ENCODE measurements at places on chromosomes 5 and 9.
A peak's percentile ranks its signal among the peaks of the same experiment; 100 is the strongest.

DNA sequence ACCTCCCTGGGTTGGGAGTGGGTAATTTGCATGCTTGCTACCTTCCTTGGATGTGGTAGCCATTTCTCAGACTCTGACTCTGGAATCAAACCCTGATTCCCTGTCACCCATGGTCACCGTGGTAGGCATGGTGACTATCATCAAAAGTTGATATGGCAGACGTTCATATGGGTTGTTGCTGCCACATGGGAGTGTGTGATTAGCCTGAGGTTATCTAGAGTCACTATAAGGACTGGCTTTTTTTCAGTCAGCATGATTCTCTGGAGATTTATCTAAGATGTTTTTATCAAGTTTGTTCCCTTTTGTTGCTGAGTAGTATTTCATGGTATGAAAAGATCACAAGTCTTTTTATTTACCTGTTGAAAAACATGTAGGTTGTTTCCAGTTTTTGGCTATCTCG lies 7.0 kb downstream of the RCL1 start:
- DNase-seq: no peak

GRCh38 chr5:157366741-157367674 lies 93.0 kb upstream of the NIPAL4 start:
- peak; percentile 48 for DNase-seq

- no peak for DNase-seq
Observed at GRCh38 chr9:90419221-90419851, 223.3 kb downstream of the DIRAS2 start.

DNA sequence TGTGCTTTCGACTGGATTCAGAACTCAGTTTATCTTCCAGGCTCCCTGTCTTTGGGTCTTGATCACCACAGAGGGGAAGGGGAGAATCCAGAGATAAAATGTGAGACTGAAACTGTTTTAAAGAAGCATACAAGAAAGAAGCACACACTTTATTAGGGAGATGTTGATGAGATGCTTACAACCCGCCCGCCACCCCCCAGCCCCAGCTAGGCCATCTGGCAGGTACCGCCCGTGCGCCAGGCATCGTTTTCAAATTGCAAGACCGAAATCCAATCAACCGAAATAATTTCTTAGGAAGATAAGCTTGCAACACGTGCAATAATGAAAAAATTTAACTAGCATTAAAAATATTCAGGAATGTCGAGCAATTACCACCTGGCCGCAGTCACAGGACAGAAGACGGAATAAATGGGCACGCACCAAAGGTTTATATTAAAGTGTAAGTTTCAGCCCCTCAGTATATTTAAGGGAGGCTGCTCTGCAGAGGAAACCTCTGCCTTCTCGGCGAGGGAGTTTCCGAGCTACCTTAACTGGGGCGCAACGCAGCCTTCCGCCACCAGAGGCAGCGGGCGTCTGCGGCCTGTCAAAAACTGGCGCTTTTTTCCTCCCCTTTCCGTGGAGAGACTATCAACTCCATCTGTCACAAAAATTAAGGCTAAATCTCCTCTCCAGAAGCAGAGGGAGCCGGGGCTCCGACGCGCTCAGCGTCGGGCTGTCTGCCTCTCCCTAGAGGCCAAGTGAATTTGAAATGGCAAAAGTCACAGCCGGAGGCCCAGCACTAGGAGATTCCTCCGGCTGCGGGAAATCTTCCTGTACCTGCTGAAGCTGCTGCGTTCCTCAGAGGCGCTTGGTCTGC lies 996 bp upstream of the GAS1 start:
- peak; percentile 82 for DNase-seq

GRCh38 chr9:91863469-91863868 lies 86.6 kb downstream of the ROR2 start:
- DNase-seq: no peak

DNA sequence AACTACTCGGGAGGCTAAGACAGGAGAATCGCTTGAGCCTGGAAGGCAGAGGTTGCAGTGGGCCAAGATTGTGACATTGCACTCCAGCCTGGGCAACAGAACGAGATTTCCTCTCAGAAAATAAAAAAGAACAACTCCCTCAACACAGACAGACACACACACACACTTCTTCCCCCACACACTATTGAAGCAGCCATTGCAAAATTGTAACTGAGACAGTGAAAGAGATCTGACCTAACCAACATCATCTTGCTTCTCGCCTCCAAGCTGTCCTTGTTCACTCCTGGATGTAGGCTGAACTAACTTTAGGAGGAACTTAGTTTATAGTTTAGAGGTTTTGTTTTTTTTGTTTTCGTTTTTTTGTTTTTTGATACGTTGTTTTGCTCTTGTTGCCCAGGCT lies 13.0 kb upstream of the PLIN2 start:
- DNase-seq: no peak

GRCh38 chr5:9054821-9055589 lies 490.9 kb downstream of the SEMA5A start:
- peak; percentile 89 for DNase-seq

GRCh38 chr9:97855486-97855875 lies 2.5 kb downstream of the FOXE1 start:
- DNase-seq: no peak

DNA sequence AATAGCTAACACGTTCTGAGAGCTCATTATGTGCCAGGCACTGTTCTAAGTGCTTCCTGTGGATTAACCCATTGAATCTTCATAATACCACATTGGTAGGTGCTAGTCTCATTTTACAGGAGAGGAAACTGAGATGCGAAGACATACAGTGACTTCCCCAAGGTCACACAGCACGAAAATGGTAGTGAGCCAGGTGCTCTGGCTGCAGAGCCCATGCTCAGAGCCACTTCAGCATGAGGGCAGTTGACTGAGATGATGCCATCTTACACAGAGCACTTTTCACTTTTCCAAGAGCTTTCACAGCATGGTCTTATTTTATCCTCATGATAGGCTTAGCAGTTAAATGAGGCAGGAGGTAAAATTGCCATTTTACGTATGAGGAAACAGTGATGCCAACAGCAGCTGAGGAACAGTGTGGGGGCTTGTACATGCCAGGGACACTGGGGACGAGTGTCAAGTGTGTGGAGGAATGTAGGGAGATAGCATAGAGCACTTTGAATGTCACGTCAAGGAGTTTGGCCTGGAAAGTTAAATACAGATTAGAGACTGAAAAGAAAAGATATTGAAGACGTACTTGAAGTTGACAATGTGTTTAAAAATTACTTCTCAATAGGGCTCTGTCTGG lies 180.0 kb downstream of the KIF4B start:
- no peak for DNase-seq

DNA sequence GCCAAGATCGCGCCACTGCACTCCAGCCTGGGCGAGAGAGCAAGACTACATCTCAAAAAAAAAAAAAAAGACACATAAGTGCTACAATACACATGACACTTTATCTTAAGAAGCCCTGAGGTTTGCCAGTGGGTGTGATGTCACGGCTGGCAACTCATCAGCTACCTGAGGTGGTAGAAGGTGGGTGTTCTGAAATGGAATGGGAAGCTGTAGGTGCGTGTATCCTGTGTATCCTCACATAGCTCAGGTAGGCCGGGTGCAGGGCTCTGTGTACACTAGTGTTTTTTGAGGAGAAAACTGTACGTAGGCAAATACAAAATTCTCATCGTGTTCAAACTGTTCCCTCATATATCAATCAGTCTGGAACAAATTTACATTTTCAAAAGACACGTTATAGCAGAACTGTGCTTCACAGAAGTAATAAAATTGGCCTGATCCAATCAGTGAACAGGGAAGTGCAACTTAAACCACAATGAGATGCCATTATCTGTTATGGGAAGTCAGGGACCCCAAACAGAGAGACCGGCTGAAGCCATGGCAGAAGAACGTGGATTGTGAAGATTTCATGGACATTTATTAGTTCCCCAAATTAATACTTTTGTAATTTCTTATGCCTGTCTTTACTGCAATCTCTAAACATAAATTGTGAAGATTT lies 10.4 kb downstream of the BICD2 start:
- DNase-seq: no peak

DNA sequence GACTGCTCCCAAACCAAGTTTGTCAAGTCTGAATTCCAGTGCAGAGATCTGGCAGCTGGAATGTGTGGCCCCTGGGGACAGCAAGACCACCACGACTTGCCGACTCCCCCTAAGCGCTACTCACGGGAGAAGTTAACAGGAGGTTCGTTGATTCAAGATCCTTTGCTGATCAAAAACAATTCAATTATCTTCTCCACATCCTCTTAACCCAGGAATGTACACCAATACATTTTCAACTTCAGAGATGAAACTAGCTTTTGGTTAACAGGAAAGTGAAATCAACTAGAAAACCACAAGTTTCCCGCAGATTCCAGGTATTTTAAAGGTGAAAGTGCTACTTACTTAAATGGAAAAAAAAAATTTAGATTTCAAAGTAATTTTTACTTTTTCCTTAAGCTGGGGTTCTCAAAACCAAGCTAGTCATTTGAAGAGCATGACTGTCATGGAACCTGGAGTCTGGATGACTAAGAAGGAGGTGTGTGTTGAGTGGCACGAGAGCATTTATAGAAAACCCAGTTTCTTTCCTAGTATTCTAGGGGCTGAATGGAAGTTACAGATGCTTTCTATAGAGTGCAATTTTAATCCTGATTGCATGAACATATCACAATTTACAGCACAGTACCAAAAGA lies 257.5 kb upstream of the PANK3 start:
- no peak for DNase-seq

GRCh38 chr5:98999631-99000030 lies 70.8 kb upstream of the CHD1 start:
- peak; percentile 81 for DNase-seq

DNA sequence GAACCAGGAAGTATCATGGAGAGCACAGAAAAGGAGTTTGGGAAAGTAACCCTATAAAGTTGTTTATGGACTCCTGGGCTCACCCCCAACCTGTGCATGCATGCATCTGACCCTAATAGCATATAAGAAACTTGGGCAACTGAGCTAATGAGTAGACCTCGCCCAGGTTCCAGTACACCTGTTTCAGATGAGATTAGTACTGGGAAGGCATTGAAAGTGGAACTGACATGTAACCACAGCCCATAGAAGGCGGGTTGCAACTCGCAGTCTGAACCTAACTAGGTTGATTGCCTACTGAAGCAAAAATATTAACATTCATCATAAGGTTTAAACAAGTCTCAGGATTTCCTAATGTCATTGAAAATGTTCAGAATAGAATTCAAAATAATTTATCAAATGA lies 87.0 kb downstream of the WNK2 start:
- peak; percentile 32 for DNase-seq

GRCh38 chr5:180138976-180139730 lies 67.6 kb upstream of the RNF130 start:
- DNase-seq: no peak

DNA sequence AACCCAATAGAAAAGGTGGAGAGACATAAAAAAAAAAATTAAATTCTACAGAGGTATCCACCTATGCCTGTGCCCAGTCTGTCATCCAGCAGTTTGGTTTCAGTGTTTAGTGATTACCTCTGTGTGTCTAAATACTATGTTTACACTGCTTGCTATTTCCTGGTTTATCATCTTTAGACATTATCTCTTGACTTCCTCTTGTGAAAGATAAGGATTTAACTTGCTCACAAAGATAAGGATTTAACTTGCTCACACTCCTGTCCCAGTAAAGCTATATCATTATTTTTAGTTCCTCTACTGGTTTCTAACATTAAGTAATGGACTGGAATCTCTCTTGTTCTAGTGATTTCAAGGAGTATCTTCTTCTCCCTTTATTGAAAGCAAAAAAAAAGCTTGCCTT lies 53.9 kb upstream of the ZFR start:
- no peak for DNase-seq

- peak; percentile 25 for DNase-seq
Observed at GRCh38 chr5:170603578-170604565, 100.1 kb downstream of the KCNIP1 start.

DNA sequence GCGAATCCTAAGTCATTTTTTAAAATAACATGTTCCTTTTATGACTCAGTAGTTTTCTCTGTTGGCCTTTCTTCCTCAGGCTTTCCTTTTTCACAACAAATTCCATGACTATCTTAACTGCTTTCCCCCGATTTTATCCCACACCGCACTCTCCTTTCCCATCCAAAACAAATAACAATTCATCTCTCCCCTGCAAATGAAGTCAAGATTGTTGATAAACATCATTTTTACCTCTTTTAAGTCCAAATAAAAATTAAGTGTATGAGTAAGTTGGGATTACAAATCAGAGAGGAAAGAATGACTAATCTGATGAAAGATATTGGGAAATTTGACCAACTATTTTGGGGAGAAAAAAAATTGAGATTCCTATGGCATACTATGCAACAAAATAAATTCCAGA lies 47.3 kb downstream of the SEC61B start:
- DNase-seq: peak; percentile 4

GRCh38 chr5:120096413-120096812 lies 367.7 kb upstream of the PRR16 start:
- peak; percentile 60 for DNase-seq

DNA sequence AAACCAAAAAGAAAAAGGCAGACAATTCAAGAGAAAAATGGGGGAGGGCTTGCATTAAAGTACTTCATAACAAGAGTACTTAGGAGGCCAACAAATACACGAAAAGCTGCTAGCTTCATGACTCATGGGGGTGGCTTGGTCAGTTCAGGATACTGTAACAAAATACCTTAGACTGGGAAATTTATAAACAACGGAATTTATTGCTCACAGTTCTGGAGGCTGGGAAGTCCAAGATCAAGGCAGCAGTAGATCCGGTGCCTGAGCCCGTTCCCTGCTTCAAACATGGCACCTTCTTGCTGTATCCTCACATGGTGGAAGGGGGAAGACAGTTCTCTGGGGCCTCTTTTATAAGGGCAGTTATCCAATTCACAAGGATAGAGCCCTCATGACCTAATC lies 111.4 kb downstream of the C9orf50 start:
- peak; percentile 42 for DNase-seq

DNA sequence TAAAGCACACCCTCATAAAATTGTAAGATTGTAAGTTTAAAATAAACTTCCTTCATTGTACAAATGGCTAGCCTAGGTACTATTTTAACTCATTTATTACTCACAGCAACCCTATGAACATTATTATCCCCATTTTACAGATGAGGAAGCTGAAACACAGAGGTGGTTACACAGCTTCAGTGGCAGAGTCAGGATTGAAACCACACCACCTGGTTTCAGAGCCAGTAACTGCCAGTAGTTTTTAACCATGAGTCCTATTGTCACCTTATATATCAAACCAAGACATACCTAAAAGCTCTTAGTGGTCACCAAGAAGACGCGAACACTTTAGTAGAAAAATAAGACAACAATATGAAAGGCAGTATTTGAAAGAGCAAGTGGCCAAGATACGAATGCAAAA lies 16.1 kb downstream of the SH3GL2 start:
- DNase-seq: no peak

GRCh38 chr9:124267271-124267807 lies 9.6 kb downstream of the NEK6 start:
- peak; percentile 87 for DNase-seq

- no peak for DNase-seq
Observed at GRCh38 chr5:33472805-33473409, 32.1 kb downstream of the TARS1 start.

DNA sequence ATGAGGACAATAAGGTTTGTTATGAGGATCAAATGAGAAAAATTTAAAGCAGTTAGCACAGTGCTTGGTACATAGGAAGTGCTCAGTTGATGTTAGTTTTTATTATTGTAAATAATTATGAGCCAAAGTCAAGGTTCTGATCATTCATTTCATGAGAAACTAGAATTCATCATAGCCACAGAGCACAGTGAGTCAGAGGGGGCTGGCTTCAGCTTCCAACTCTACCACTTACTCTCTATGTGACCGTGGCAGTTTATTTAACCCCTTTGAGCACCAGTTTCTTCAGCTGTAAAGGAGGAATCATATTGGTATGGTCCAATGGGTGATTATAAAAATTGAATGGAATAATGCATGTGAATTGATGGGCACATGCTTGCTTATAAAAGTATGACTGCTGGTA lies 39.4 kb downstream of the KLHL3 start:
- DNase-seq: no peak

- no peak for DNase-seq
Observed at GRCh38 chr9:71446106-71446472, 322.2 kb downstream of the CEMIP2 start.
